ENCODE measurements at places on chromosomes 11 and 22.
A peak's percentile ranks its signal among the peaks of the same experiment; 100 is the strongest.

DNA sequence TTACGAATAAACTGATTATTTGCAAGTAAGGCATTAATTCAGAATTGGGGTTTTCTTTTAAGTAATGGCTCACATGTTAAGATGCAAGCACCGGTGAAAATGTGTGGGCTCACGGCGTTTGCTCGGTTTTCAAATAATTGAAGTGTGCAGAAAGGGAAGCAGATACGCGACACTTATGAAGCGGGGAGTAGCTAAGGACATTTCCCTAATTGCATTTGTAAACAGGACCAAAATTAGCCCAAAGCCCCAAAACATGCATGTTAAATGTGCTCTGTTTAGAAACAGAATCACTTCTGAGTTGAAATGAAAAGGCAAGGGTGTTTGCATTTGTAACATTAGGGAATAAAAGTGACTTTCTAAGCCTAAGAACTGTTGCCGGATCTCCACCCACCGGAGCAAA is 61.3 kb downstream of the ELFN2 start:
- DNase-seq, result no peak

DNA sequence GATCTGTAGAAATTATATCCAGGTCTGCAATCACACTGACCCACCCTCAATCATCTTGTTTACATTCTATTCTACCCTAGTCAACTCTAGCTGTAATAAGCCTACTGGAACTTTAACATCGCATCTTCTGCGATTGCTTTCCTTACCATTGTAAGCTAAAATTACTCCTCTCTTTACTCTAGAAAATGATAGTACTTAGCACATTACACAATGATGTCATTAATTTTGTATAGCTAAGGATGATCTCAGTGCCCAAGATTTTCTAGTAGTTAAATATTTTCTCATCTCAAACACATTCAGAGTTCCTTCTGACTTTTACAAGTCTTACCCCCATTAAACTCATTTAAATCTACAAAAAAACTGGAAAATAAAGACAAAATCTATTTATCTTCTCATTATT is 39.6 kb upstream of the CTSC start:
- no peak for DNase-seq

DNA sequence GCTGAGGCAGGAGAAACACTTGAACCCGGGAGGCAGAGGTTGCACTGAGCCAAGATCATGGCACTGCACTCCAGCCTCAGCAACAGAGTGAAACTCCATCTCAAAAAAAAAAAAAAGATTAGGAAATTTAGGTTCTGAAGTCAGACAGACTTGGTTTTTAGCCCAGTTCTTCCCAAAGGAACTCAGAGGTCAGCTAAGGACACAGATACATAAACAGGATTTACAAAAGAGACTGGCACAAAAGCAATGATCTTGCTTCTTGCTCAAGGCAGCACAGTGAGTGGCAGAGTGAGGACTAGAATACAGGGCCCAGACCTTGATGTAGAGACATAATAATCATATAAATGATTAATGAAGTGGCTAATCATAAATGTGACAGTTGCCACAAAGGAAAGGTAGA is 25.4 kb upstream of the RRAS2 start:
- DNase-seq, result no peak

DNA sequence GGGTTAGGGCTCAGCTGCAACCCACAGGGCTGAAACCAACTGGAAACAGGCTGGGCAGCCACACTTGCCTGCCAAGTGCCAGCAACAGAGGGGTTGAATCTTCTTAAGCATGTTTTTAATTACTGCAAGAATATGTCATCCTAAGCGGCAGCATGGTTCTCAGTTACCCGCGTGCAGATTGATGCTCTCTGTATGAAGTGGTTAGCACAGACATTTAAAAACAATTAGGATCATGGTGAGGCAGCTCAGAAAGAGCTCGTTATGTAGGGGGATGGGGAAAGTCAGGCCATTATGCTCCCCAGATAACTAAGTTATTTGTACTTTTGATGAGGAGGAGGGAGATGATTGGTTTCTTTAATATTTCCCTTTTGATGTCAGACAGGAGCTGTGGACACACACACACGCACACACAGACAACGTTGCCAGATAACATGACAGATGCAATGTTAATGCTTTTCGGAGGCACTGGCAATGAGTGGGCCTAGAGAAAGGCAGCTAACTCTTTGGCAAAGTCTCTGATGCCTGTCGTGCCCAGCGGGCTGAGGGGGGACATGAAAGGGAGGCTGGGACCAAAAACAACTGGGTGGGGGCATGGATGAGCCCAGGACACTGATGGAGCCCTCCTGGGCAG is 389.7 kb downstream of the NXPE2 start:
- DNase-seq, result no peak

GRCh38 chr11:118147502-118147901 is 5.1 kb downstream of the SCN4B start:
- no peak for DNase-seq

GRCh38 chr22:38782402-38783094 is 11.4 kb downstream of the DNAL4 start:
- DNase-seq, result no peak

- no peak for DNase-seq
These were observed 1.0 kb upstream of the SESN3 start for GRCh38 chr11:95231881-95232605.

DNA sequence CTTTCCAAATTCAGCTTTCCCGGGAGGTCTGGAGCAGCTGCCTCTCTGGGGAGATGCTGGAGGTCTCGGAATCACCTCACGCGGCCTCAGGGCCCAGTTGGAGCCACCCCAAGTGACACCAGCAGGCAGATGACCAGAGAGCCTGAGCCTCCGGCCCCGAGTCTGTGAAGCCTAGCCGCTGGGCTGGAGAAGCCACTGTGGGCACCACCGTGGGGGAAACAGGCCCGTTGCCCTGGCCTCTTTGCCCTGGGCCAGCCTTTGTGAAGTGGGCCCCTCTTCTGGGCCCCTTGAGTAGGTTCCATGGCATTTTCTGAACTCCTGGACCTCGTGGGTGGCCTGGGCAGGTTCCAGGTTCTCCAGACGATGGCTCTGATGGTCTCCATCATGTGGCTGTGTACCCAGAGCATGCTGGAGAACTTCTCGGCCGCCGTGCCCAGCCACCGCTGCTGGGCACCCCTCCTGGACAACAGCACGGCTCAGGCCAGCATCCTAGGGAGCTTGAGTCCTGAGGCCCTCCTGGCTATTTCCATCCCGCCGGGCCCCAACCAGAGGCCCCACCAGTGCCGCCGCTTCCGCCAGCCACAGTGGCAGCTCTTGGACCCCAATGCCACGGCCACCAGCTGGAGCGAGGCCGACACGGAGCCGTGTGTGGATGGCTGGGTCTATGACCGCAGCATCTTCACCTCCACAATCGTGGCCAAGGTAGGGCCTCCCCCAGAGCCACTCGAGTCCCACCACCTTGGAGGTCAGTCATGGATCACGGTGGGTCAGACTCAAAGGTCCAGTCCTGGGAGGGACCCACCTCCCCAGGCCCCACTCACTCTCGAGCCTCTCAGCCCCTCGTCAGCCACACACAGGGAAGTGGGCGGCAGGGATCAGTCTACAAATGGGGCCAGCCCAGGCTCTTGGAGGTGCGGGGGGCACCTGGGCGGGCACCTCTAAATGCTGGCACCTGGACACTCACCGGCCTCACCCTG is 525 bp downstream of the SLC22A12 start:
- no peak for DNase-seq

- DNase-seq, result peak; percentile 92
These were observed 7.0 kb upstream of the MALAT1 start for GRCh38 chr11:65491614-65492386.

DNA sequence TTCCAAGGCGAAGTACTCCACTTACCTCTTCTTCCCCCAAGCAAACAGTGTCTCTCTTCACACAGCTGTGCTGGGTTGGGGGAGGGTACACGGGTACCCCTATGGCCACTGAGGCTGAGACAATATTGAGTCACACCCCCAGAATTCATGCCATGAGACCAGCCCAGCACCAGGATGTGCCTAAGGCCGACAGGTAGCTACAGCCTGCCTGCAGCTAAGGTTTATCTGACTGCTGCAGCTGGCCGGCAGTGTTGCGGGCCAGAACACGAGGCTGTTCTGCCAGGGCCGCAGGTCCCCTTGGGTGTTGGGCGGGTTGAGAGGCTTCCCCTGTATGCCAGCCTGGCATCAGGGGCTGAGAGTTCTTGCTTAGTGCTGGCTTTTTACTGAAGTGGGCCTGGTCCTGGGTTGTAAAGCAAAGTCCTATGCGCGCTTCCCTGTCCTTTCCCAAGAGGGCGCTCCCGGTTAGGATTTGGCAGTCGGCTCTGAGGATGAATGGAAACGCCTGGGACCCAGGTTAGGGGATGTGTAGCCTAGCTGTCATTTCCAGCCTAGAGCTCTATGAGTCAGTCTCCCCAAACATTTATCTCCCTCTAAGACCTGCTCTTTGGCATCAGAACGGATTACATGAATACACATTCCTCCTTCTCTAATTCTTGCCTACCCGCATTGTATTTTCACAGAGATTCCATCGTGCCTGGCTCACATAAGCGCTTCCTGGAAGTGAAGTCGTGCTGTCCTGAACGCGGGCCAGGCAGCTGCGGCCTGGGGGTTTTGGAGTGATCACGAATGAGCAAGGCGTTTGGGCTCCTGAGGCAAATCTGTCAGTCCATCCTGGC is 7.1 kb downstream of the USP18 start:
- DNase-seq, result peak; percentile 56
